HCT116 (cell line): ENCODE measurements at places on chromosomes 3 and 15.

GRCh38 chr3:2898591-2899353, 211.4 kb downstream of the IL5RA start:
- DNase-seq, result no peak
- no peak overlapping the region for H3K27ac ChIP-seq
- no peaks in the 10 kb centered on the region for H3K4me1 ChIP-seq
- no peaks in the 10 kb centered on the region for H3K27me3 ChIP-seq
- H3K4me3 ChIP-seq, result no peak overlapping the region

DNA sequence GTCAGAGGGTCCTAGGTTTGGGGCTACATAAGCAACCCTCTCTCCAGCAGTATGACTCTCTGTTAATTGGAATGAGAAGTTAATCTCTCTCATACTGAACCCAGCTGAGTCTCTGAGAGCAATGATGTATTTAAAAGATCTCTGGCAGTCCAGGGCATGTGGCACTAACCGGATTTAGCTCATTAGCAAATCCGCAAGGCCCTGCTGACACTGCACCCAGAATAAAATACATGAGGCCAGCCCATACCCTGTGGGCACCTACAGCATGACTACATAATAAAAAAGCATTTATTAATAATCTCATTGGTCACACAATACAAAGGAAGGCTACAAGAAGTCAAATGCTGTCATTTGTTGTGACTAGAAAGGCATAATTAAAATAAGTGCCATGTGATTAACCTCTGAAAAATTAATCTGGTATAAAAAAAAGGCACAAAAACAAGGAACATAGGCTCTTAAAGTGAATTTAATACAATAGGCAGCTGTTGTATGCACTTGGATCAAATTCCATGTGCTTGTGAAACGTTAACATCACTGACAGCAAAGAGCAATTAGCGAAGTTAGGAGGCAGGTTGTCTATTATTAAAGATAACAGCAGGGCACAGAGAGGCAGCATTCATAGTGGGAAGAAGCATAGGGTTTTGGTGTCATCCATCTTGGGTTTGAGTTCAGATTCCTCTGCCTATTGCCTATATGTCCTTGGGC, 381.2 kb downstream of the WDR72 start:
- no peak for DNase-seq
- no peak overlapping the region for H3K27ac ChIP-seq
- no peaks in the 10 kb centered on the region; the same call in 1 of the 2 replicates for H3K27me3 ChIP-seq
- H3K4me3 ChIP-seq, result no peak overlapping the region
- H3K4me1 ChIP-seq, result no peaks in the 10 kb centered on the region

DNA sequence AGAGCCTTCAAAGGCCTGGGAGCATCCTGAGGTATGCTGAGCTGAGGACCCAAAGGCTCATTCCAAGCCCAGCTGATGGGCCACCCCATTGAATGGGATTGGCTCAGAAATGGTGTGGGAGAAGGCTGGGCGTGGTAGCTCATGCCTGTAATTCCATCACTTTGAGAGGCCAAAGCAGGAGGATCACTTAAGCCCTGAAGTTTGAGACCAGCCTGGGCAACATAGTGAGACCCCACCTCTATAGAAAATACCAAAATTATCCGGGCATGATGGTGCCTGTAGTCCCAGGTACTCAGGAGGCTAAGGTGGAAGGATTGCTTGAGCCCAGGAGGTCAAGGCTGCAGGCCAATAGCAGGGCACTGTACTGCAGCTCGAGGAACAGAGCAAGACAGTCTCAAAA, 43.8 kb upstream of the ADAMTSL3 start:
- H3K4me1 ChIP-seq, result no peaks in the 10 kb centered on the region
- no peak overlapping the region for H3K27ac ChIP-seq
- H3K27me3 ChIP-seq, result 0 out of 2 replicates have a peak, but pooled peaks cover 3% of the 10 kb centered on the region
- H3K36me3 ChIP-seq, result no peaks in the 10 kb centered on the region
- no peak for DNase-seq

- H3K4me3 ChIP-seq, result peak overlapping the region; percentile 87
- no peak for DNase-seq
- H3K36me3 ChIP-seq, result peaks cover 8% of the 10 kb centered on the region
- H3K4me1 ChIP-seq, result peaks cover 13% of the 10 kb centered on the region
Observed at GRCh38 chr3:64023861-64024223, 548 bp upstream of the PSMD6 start.

DNA sequence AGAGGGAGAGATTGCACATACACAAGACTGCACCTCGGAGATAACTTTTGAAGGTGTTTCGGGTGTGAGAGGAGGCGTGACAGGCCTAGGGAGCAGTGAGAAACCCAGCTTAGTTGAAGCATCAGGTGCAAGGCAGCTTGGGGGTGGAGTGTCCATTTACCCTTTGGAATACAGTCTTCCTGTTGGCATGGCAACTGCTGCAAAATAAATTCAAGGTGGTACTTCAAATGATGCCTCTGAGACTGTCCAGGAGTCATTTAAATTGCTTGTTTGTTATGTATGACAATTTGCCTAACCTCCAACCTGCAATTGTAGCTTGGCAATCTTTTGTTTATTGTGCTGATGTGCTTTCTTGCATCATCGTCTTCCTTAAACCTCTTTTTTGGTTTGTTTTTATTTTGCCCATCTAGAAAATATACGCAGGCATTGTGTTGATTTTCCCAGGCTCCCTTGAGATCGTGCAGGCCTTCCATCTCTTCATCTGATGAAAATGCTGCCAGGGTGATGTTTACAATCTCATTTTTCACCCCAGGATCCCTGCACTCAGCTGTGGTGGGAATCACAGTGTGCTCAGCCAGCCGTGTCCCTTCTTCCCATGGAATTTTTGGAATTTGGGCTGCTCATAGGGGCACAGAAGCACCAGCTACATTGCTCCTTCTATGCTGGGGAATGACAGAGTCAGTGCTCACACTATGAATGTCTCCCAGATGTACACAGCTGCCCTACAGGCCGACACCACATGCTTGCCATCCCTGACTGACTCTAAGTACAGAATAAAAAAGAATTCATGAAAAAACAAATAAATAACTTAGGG, 583.1 kb upstream of the CFAP20DC start:
- H3K4me3 ChIP-seq, result no peak overlapping the region
- H3K4me1 ChIP-seq, result no peaks in the 10 kb centered on the region
- H3K27ac ChIP-seq, result no peak overlapping the region
- no peaks in the 10 kb centered on the region for H3K27me3 ChIP-seq
- no peak for DNase-seq
